ENCODE measurements at places on chromosomes 1 and 21. TPM values are rescaled to one million over a fixed set of nuclear protein-coding genes. Genes with fewer than 3 reads are reported as not detected.

The SYPL2 gene
- total RNA-seq = 4.2 TPM

The DHRS3 gene
- 271 TPM for total RNA-seq

The TTC3 gene
- total RNA-seq = 146 TPM

The S100A7A gene
- total RNA-seq = not detected

The LAPTM5 gene
- 65.0 TPM for total RNA-seq

The CCDC17 gene
- total RNA-seq = 5.2 TPM

The TRIM58 gene
- 22.9 TPM for total RNA-seq

The AMY1C gene
- not detected for total RNA-seq

The TCP10L gene
- 1.9 TPM for total RNA-seq

The LIN28A gene
- not detected for total RNA-seq

The MYBPH gene
- total RNA-seq = not detected

The MYBPHL gene
- 0.45 TPM for total RNA-seq

The CGN gene
- 2.0 TPM for total RNA-seq

The STK40 gene
- 47.2 TPM for total RNA-seq

The GRHL3 gene
- not detected for total RNA-seq

The TMEM240 gene
- total RNA-seq = 7.1 TPM
